ENCODE measurements at places on chromosomes 16 and 17.

GRCh38 chr16:200388-200787 is 20.1 kb downstream of the HBQ1 start:
- no peak for DNase-seq

GRCh38 chr16:72829846-72830775 is 217.8 kb downstream of the ZFHX3 start:
- DNase-seq = no peak

DNA sequence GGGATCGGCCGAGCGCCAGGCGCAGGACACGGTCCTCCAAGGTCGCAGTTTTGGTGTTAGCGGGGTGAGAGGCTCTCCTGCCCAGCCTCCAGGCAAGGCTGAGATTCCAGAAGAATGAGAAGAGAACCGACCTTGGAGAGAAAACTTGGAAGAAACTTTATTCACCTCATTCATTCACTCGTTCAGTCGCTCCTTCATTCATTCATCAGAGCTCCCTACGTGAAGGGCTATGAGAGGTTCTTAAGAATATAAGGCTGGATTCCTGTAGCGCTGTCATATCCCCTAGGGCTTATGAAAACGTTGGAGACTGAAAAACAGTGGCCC is 991 bp upstream of the MYH10 start:
- DNase-seq = no peak

- no peak for DNase-seq
Observed at GRCh38 chr16:87569601-87570571, 32.4 kb upstream of the JPH3 start.

GRCh38 chr17:60049936-60050335 is 28.8 kb downstream of the HEATR6 start:
- DNase-seq = no peak

Measured in GM12891 (cell line).